ENCODE measurements at places on chromosomes 12 and 14. TPM values are rescaled to one million over a fixed set of nuclear protein-coding genes. Genes with fewer than 3 reads are reported as not detected.

- no peak overlapping the region for H3K4me3 ChIP-seq
- no peak overlapping the region for H3K27ac ChIP-seq
- no peak for DNase-seq
- H3K36me3 ChIP-seq: no peaks in the 10 kb centered on the region
- H3K4me1 ChIP-seq: no peaks in the 10 kb centered on the region
Observed at GRCh38 chr12:79549531-79550271, 141.1 kb downstream of the PAWR start.

DNA sequence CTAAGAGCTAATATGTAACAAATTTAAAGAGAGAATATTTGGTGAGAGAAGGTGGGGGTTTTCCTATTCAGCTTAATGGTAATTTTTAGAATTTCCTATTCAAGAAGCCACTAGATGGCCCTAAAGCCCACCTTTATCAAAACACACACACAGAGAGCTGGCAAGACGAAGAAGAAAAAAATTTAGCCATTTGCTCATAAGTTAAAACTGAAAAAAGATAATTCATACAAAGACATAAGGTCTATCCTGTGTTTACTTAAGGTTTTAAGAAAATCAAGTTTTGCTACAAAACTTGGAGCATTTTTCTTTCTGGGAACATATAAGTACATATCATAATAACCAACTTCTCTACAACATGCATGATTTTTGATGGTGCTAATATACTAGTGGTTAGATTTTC, 46.8 kb upstream of the PCED1B start:
- H3K4me3 ChIP-seq: no peak overlapping the region
- H3K36me3 ChIP-seq: no peaks in the 10 kb centered on the region
- H3K27ac ChIP-seq: no peak overlapping the region
- no peaks in the 10 kb centered on the region for H3K4me1 ChIP-seq

DNA sequence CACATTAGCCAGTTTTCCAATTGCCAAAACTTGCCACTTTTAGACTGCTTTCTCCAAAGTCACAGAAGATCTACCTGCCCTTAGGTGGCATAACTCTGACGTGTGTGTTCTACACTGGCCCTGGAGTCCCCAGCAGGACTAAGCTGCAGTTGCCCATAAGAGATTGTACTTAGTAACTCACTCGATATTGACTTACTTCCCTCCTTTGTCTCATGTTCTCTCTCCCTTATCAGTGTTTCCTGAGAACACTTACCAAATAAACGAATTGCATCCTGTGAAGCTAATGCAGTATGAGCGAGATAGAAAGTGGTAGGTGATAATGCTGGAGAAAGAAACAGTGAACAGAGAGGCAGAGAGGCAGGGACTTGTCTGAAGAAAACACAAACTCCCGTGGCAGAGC, 117.2 kb downstream of the NUAK1 start:
- H3K36me3 ChIP-seq: no peaks in the 10 kb centered on the region
- H3K27ac ChIP-seq: no peak overlapping the region
- H3K4me3 ChIP-seq: no peak overlapping the region
- no peaks in the 10 kb centered on the region for H3K4me1 ChIP-seq

GRCh38 chr14:101068313-101069227, 165.0 kb upstream of the RTL1 start:
- no peaks in the 10 kb centered on the region for H3K4me1 ChIP-seq
- no peak overlapping the region for H3K27ac ChIP-seq
- no peak overlapping the region for H3K4me3 ChIP-seq
- H3K36me3 ChIP-seq: no peaks in the 10 kb centered on the region

- DNase-seq: no peak
- no peak overlapping the region for H3K27ac ChIP-seq
- no peaks in the 10 kb centered on the region for H3K4me1 ChIP-seq
- H3K36me3 ChIP-seq: peaks cover 15% of the 10 kb centered on the region
Observed at GRCh38 chr14:95431199-95432143, 85.0 kb downstream of the SYNE3 start.

- H3K4me3 ChIP-seq: no peak overlapping the region
- no peaks in the 10 kb centered on the region for H3K36me3 ChIP-seq
- no peak overlapping the region for H3K27ac ChIP-seq
- DNase-seq: no peak
- H3K4me1 ChIP-seq: no peaks in the 10 kb centered on the region
- H3K27me3 ChIP-seq: no peaks in the 10 kb centered on the region
Observed at GRCh38 chr14:89899917-89900663, 54.4 kb downstream of the EFCAB11 start.

DNA sequence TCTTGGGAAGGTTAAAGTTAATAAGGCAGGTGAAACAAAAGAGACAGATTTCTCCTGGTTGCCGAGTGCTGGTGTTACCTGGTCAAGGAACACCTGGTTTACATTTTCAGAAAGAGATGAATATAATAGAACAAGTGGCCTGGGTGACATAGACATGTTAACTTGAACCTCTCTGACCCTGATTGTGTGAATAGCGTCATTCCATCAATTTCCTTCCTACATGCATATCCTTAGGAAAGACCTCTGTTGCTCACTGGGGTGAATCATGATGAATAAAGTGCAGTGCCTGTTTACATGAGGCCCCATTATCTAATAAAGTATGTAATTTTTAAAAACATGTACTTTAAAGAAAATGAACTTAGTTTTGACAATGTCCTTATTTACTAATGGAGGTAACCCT, 1822.9 kb upstream of the FLRT2 start:
- no peak overlapping the region for H3K27ac ChIP-seq
- H3K4me3 ChIP-seq: no peak overlapping the region
- no peaks in the 10 kb centered on the region for H3K4me1 ChIP-seq
- no peaks in the 10 kb centered on the region for H3K27me3 ChIP-seq
- DNase-seq: no peak

DNA sequence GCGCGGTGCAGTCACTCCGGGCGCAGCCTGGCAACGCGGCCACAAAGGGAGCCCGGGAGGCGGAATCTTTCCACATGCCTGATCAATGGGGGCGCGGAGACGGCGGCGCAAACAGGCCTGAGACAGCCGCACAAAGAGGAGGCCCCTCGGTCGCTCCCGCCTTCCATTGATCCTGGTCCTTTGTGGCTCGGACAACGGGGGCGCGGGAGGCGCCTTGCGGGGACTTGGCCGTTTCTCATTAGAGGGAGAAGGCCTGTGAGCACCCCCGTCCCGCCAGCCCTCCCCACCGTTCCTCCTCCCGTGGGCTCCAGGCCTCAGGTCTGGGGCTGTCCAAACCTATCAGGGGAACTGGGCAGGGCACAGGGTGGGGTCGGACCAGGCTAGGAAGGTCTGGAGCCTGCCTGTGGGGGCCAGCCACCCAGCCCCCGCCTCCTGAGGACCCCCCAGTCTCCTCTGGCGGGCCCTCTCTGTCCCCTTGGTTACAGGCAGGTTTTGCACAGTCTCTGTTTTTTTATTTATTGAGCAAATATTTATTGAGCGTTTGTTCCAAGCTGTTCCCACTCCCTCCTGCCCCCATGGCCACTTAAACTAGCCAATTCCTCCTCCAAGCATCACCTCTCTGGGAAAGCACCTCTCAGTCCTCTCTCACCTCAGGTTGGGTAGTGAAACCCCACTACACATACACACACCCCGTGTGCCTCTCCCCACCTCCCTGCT, 29.0 kb upstream of the MSI1 start:
- 0 out of 2 replicates have a peak, but pooled peaks cover 3% of the 10 kb centered on the region for H3K4me1 ChIP-seq
- DNase-seq: no peak
- H3K27ac ChIP-seq: no peak overlapping the region
- no peaks in the 10 kb centered on the region for H3K36me3 ChIP-seq

DNA sequence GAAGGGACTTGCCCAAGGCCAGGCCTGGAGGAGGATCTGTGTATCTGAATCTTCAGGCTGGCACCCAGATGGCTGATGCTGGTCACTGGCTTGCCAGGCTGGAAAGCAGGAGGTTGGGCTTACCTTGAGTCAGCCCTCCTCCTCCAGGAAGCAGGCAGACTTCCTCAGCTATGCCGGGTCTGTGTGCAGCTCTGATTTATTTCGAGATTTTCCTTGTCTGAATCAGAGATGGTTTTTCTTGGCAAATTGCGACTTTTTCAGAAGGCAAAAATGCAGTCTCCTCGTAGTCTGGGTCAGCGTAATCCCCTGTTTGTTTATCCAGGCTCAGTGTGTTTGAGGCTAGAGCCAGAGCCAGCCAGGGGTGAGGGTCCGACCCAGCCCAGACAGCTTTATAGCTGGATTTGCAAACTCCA, 48.9 kb downstream of the SMOC1 start:
- peaks cover 7% of the 10 kb centered on the region for H3K27me3 ChIP-seq
- H3K27ac ChIP-seq: no peak overlapping the region
- H3K4me3 ChIP-seq: no peak overlapping the region
- no peak for DNase-seq
- no peaks in the 10 kb centered on the region for H3K36me3 ChIP-seq

DNA sequence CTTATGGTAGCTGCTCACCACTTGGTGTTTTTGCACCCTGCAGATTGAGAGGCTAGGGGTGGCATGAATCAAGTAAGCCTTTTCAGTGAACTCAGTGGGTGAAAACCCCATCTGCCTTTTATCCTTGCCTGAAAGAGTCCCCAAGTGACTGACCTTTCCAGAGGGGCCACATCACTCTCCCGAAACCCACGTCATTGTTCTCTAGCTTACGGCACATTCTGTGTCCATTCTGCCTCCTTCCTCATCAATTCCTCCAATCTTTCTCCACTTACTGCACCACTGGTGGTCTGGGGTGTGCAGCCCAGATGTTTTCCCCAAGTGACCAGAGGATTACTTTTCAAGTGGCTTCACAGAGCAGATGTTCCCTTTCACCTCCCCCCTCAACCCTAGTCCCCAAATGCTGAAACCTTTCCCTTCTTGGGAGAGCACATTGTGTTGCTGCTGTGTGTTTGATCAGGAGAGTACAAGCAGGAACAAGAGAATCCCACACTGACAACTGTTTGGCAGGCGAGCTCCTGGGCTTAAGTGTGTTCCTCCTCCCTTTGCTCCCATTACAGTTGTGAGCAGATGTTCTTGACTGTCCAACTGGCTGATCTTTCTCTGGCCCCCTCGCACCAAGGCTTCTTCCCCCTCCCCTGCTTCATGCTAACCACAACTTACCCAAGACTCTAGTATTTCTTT, 138.0 kb upstream of the IGF1 start:
- H3K4me3 ChIP-seq: no peak overlapping the region
- no peaks in the 10 kb centered on the region for H3K27me3 ChIP-seq
- no peaks in the 10 kb centered on the region for H3K4me1 ChIP-seq
- no peaks in the 10 kb centered on the region for H3K36me3 ChIP-seq

GRCh38 chr12:131120831-131121271, 167.1 kb downstream of the ADGRD1 start:
- H3K4me3 ChIP-seq: no peak overlapping the region
- no peak for DNase-seq
- no peaks in the 10 kb centered on the region for H3K27me3 ChIP-seq
- no peaks in the 10 kb centered on the region for H3K36me3 ChIP-seq
- no peak overlapping the region for H3K27ac ChIP-seq

DNA sequence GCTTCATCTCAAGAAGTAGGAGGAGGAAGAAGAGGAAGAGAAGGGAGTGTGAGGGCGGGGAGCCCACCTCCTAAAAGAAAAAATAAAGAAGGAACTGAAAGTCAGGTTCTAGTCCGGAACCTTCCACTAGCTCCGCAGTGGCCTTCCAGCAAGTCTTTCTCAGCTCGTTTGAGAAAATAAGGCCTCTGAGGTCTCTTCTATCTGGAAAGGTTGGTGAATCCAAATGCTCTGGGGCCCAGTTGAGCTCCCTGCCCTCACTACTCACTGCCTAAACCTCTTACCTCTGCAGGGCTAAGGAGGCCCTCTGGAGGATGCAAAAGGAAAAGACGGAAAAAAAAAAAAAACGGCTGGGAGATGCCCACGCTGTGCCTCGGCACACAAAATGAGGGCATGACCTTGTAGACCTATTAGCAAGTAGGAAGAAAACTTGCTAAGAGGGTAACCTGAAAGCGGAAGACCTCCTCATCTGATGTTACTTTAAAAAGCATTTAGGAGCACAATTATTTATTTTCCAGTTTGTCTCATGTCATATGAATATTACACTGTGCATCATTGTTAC, 35.9 kb downstream of the FBLN5 start:
- H3K4me1 ChIP-seq: peaks cover 8% of the 10 kb centered on the region
- H3K27me3 ChIP-seq: no peaks in the 10 kb centered on the region
- H3K36me3 ChIP-seq: no peaks in the 10 kb centered on the region
- H3K27ac ChIP-seq: no peak overlapping the region
- H3K4me3 ChIP-seq: no peak overlapping the region

DNA sequence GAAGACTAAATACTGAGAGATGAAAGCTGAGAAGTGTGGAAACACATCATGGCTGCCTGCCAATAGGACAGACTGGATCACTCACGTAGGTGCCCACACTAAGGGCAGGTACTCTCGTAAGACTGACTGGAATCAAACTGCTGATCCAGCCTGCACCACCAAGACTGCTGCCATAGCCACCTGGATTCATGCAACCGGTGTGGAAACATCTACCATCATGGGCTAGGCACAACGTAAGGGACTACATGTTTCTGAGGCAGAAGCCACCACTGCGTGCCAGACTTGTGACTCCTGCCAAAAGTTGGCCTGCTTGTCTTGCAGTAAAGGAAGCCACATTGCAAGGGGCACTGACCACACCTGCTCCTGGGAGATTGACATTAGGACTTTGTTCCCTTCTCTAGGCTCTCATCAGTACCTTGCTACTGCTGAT, 3.8 kb downstream of the POMT2 start:
- no peaks in the 10 kb centered on the region for H3K36me3 ChIP-seq
- no peaks in the 10 kb centered on the region for H3K4me1 ChIP-seq
- DNase-seq: no peak
- H3K27me3 ChIP-seq: no peaks in the 10 kb centered on the region

GRCh38 chr12:91441993-91442952, 259.7 kb upstream of the DCN start:
- H3K27ac ChIP-seq: no peak overlapping the region
- no peaks in the 10 kb centered on the region for H3K36me3 ChIP-seq
- H3K27me3 ChIP-seq: no peaks in the 10 kb centered on the region
- no peak overlapping the region for H3K4me3 ChIP-seq
- H3K4me1 ChIP-seq: no peaks in the 10 kb centered on the region

- no peak overlapping the region for H3K27ac ChIP-seq
- H3K4me1 ChIP-seq: no peaks in the 10 kb centered on the region
- H3K27me3 ChIP-seq: no peaks in the 10 kb centered on the region
Observed at GRCh38 chr12:129771238-129771637, 132.6 kb downstream of the TMEM132D start.

GRCh38 chr12:118034429-118035189, 18.1 kb downstream of the RFC5 start:
- peak overlapping the region; percentile 75 for H3K27ac ChIP-seq
- no peak for DNase-seq
- peaks cover 29% of the 10 kb centered on the region for H3K4me1 ChIP-seq
- no peak overlapping the region for H3K4me3 ChIP-seq
- peaks cover 16% of the 10 kb centered on the region for H3K36me3 ChIP-seq

The RDH12 gene
- not detected for polyA plus RNA-seq

The STAB2 gene
- 0.45 TPM for polyA plus RNA-seq

The TDRD9 gene
- not detected for polyA plus RNA-seq

The PPP1R36 gene
- not detected for polyA plus RNA-seq

The ADAM21 gene
- 0.16 TPM for polyA plus RNA-seq

The TMEM119 gene
- polyA plus RNA-seq: 0.19 TPM

The EFS gene
- polyA plus RNA-seq: not detected
